ENCODE measurements at places on chromosomes 16 and 17.

- no peak for DNase-seq
Observed at GRCh38 chr17:5553479-5553878, 30.8 kb downstream of the NLRP1 start.

DNA sequence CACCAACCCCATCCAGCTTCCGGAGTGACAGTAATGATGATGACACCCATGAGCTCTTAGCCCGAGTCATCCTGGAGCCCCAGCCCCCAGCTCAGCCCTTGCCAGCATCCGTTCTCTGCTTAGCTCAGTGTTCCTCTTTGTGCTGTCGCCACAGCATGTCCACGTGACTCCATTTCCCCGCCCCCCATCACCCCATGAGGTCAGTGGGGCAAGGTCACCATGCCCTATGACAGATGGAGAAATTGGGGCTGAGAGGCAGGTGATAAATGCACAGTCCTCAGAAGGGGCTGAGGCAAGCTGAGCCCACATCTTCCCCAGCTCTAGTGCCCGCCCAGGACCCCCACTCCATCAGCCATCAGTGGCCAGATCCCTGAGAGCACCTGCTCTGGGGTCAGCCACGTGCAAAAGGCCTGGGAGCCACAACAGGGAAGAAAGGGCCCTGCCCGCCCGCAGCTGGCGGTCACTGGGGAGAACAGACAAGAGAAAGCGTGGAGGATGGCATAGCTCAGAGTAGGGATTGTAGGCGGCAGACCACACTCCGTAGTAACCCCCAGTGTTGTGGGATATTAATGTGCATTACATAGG lies 17.1 kb downstream of the ITGB4 start:
- DNase-seq, result peak; percentile 27

- no peak for DNase-seq
Observed at GRCh38 chr16:11303405-11304138, 22.4 kb upstream of the PRM1 start.

DNA sequence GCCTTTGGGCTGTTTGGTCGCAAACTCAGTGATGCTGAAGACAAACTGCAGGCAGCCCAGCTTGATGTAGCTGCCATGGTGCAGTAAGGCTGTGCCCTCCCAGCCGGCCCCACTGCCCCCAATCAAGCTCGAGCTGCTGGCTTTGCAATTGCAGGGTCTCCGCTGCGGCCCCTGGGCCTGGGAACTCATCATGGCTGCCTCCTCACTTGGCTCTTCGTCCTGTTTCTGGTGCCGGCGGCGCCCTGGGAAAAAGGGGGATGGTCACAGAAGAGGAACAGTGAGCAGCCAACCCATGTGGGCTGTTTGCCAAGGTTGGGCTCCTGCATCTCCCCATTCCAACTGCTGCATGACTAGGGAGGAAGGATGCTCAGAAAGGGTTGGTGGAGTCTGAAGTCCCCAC lies 3.4 kb upstream of the DHRS13 start:
- no peak for DNase-seq

Measured in activated naive CD8-positive, alpha-beta T cell treated with anti-CD3 and anti-CD28 coated beads, Interleukin-2, amount 50 U/mL, for 24 hours (primary cell).